Large intestine (tissue), 12 donors: ENCODE measurements at places on chromosomes 2 and 18. TPM values are rescaled to one million over a fixed set of nuclear protein-coding genes. Genes with fewer than 3 reads are reported as not detected.

CACNB4 gene
- polyA plus RNA-seq, result 1.8 TPM

SLC4A5 gene
- 1.5 TPM for polyA plus RNA-seq

- H3K4me1 ChIP-seq, result peaks cover 6% of the 10 kb centered on the region
- no peaks in the 10 kb centered on the region for H3K27me3 ChIP-seq
- H3K36me3 ChIP-seq, result peaks cover 3% of the 10 kb centered on the region
- no peak overlapping the region for H3K27ac ChIP-seq
- DNase-seq, result no peak
Observed at GRCh38 chr2:97871096-97871780, 124.5 kb downstream of the TMEM131 start.

MC4R gene
- 0.27 TPM for polyA plus RNA-seq

DNA sequence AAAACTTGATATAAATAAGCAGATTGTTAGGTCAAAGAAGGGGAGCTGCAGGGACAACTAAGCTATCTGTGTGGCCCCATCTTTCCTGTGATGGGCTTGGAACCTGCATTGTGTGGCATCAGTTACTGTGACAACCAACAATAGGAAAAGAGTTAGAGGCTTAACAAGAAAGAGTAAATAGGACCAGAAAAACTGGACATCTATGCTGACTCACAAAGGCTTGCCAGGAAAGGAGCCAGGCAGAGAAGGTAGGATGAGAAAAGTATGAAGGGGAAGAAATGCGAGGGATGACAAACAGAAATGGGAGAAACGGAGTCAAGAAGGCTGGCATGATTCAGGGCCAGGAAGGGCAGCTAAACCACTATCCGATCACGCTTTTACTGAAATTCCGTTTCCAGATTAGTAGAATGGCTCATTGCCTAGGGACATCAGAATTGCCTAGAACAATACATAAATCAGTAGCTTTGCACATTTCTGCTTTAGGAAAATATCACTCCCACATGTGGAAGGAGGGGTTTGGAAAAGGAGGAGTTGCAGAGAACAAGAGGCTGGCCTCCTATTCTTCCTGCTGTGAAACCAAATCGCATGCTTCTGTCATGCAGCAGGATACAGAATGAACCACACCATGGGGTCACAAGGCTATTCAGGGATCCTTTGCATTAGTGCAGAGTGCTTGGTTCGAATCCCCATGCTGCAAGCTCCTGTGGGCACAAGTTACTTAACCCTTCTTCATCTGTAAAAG lies 7.3 kb downstream of the PLA2R1 start:
- no peaks in the 10 kb centered on the region for H3K36me3 ChIP-seq

- H3K36me3 ChIP-seq, result peaks cover 16% of the 10 kb centered on the region
- H3K4me3 ChIP-seq, result no peak overlapping the region
- no peaks in the 10 kb centered on the region for H3K27me3 ChIP-seq
- no peak for DNase-seq
- H3K4me1 ChIP-seq, result no peaks in the 10 kb centered on the region
Observed at GRCh38 chr2:148701039-148701438, 56.5 kb downstream of the EPC2 start.

DNA sequence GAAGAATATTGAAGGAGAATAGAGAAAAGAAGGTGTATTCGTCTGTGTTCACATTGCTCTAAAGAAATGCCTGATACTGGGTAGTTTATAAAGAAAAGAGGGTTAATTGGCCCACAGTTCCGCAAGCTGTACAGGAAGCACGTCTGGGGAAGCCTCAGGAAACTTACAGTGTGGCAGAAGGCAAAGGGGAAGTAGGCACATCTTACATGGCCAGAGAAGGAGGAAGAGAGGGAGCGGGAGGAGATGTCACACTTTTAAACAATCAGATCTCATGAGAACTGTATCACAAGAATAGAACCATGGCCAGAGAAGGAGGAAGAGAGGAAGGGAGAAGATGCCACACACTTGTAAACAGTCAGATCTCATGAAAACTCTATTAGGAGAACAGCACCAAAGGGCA lies 159.6 kb upstream of the TPO start:
- H3K27ac ChIP-seq, result no peak overlapping the region
- H3K4me1 ChIP-seq, result no peaks in the 10 kb centered on the region

ZNF892 gene
- 1.6 TPM for polyA plus RNA-seq

DNA sequence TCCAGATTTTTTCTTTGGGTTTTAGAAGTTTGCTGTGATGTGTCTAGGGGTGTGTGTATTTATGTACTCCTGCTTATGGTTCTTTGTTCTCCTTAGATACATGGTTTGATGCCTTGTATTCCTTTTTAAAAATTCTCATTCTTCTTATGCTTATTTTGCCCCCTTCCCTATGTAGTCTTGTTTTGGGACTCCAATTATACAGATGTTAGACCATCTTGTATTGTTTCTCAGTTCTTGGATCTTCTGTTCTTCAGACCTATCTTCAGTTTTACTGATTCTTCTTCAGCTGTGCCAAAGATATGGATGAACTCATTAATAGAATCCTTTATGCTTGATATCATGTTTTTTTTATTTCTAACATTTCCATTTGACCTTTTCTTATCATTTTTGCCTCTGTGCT lies 14.2 kb upstream of the MSL3B start:
- no peaks in the 10 kb centered on the region for H3K4me1 ChIP-seq
- no peak overlapping the region for H3K4me3 ChIP-seq
- H3K27me3 ChIP-seq, result no peaks in the 10 kb centered on the region
- no peaks in the 10 kb centered on the region for H3K36me3 ChIP-seq
- no peak for DNase-seq
- no peak overlapping the region for H3K27ac ChIP-seq

RHOB gene
- 94.6 TPM for polyA plus RNA-seq

IL1R2 gene
- polyA plus RNA-seq, result 0.67 TPM

DNA sequence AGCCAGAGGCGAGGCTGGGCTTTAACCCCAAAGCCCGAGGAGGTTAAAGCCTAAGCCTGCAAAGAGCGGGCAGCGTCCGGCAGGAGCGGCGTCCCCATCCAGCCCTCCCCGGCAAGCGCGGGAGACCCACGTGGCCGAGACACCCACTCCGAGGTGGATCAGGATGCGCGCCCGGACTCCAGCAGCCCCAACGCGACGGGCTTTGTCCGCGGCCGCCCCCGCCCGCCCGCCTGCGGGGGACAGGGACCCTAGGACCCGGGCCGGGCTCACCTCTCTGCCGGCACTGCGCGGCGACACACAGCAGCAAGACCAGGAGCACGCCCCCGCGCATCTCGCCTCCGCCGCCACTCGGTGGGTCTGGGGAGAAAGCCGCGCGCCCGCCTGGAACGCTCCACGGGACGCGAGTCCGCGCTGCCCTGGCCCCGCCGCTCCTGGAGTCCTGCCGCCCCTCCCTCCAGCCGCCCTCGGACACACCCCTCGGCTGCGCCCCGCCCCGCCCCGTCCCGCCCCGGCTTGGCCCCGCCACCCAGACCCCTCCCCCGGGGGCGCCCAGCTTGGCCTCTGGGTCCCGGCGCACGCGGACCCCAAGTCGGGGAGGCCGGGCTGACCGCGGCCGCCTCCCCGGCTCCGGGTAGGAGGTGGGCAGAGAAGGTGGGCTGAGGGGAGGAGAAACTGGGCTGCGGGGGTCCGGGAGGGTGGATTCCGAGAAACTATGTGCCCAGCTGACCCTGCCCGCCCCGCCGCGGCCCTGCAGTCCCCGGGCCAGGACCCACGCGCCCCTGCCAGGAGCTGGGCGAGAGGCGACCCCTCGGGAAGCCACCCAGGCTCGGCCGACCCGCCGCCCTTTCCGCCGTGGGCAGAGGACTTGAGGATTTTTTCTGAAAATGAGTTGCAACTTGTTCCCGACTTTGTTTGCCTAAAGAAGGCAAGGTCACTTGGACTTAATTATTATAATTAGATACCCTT lies at the start of gene LAMA1:
TSS of gene LAMA1 (minus strand) at position 408 of the 966 bp plus-strand sequence. CDS start at position 331, 77 bp downstream.
- no peak within 1 kb of the TSS for H3K27ac ChIP-seq
- peak; percentile 23 for DNase-seq
- peak within 1 kb of the TSS; percentile 24 for H3K4me3 ChIP-seq
- H3K36me3 ChIP-seq, result no peaks in the 10 kb centered on the region
- H3K27me3 ChIP-seq, result peaks cover 54% of the 10 kb centered on the region

- H3K27me3 ChIP-seq, result no peaks in the 10 kb centered on the region
- no peak for DNase-seq
- no peaks in the 10 kb centered on the region for H3K4me1 ChIP-seq
- H3K36me3 ChIP-seq, result no peaks in the 10 kb centered on the region
- no peak overlapping the region for H3K27ac ChIP-seq
- H3K4me3 ChIP-seq, result no peak overlapping the region
Observed at GRCh38 chr2:58734365-58734764, 493.2 kb upstream of the FANCL start.
